ENCODE measurements at places on chromosomes 3 and 15.

DNA sequence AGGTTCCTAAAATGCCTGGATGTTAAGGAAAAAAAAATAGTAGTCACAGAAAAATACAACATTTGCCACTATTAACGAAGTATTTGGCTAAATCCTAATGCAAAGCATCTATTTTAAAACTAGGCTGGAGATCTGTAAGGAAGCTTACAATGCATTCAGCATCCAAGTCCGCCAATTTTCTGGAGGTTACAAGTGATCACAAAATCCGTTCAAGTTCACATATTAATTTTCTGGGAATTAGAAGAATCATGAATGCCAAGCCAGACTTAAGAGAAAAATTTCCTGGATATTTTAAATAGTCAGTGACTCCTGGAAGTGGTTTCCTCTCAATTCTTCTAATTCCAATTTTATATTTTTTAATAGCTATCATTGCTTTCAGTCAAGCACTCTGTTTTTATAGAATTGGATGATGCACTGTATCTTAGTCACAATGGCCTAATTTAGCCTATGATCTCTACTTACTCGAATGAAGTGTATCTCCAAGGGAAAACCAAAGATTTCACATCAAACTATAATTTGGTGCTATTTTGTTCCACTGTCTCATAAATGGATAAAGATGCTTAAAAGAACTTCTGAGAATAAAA, 60.4 kb downstream of the P3H2 start:
- no peak for DNase-seq

GRCh38 chr15:67196222-67196621, 58.2 kb downstream of the AAGAB start:
- no peak for DNase-seq

- no peak for DNase-seq
Observed at GRCh38 chr3:181344331-181344730, 354.8 kb upstream of the DNAJC19 start.

GRCh38 chr3:133038731-133039375, 662 bp downstream of the TMEM108 start:
- no peak for DNase-seq
